ENCODE measurements at places on chromosomes 1 and 21. TPM values are rescaled to one million over a fixed set of nuclear protein-coding genes. Genes with fewer than 3 reads are reported as not detected.

FCER1A gene
- total RNA-seq = not detected

TIE1 gene
- not detected for total RNA-seq

C2CD2 gene
- total RNA-seq = 8.5 TPM

DCST1 gene
- total RNA-seq = not detected

APCS gene
- total RNA-seq = not detected

SLAMF9 gene
- total RNA-seq = 32.0 TPM

CCDC27 gene
- total RNA-seq = not detected

SLC35F3 gene
- 0.56 TPM for total RNA-seq

TDRD10 gene
- total RNA-seq = not detected

CXADR gene
- 13.3 TPM for total RNA-seq

OR2G6 gene
- not detected for total RNA-seq

WNT3A gene
- 0.14 TPM for total RNA-seq

LCE1E gene
- total RNA-seq = 0.37 TPM

IFFO2 gene
- 50.2 TPM for total RNA-seq

CHI3L1 gene
- 0.09 TPM for total RNA-seq

SPOCD1 gene
- 4.4 TPM for total RNA-seq

NUDT17 gene
- 2.5 TPM for total RNA-seq

AQP10 gene
- 0.78 TPM for total RNA-seq

OR2AK2 gene
- not detected for total RNA-seq

CFAP141 gene
- total RNA-seq = not detected

CHI3L2 gene
- total RNA-seq = not detected

GJB3 gene
- 115 TPM for total RNA-seq

ENAH gene
- total RNA-seq = 62.5 TPM

VASH2 gene
- 0.05 TPM for total RNA-seq

FAM151A gene
- not detected for total RNA-seq

TMEM201 gene
- total RNA-seq = 9.7 TPM
